ENCODE measurements at places on chromosomes 12 and 14.

DNA sequence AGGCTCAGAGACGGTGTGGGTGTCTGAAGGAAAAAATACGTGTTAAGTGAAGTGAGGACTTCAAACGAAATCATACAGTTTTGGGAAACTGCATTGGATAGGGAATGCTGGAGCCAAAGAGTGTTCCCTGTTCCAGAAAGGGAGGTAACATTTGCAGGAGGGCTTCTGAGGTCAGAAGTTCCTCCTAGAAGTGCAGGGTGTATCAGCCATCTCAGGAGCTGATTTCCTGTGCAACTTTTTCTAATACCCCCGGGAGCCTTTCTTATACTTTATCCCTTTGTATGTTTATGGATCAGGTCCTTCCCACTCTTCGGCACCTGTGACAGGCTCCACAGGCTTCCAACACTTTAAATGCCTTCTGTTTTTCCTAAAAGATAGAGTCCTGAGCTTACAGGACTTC is 24.9 kb downstream of the ZNF664 start:
- no peak for DNase-seq

DNA sequence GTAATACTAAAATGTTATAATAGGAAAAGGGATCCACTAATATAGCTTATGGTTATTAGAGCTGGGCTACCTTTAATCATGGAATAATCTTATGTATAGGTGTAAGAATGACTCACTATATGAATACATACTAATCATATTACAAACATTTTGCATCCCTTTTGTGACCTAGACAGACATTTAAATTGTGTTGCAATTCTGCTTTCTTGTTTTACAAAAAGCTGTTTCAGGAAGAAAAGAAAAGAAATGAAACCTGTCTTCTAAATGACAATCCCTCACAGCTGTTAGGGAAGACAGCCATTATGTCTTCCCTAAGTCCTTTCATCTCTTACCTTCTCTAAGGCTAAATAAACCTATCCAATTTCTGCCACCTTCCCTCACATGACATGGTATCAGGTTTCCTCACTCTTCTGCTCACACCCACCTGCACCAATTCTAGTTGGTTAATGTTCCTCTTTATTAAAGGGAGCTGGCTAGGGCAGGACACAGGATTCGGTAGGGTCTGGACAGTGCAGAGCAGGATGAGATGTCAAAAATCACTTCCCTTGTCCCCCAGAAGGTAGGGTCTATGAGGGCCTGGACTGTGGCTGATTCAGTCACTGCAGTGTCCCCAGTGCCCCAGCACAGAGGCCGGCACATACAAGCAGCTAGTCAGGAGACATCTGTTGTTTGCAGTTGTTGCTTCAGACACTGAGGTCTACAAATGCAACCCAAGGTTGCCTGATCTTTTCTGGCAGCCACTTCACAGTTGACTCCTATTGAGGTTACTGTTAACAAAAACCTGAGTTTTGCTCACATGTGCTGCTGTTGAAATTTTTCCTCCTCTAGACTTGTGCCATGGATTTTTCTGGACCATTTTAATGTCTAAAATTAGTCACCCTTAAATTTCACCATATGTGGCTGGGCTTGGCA is 3.7 kb downstream of the DHRS7 start:
- peak; percentile 64 for DNase-seq

DNA sequence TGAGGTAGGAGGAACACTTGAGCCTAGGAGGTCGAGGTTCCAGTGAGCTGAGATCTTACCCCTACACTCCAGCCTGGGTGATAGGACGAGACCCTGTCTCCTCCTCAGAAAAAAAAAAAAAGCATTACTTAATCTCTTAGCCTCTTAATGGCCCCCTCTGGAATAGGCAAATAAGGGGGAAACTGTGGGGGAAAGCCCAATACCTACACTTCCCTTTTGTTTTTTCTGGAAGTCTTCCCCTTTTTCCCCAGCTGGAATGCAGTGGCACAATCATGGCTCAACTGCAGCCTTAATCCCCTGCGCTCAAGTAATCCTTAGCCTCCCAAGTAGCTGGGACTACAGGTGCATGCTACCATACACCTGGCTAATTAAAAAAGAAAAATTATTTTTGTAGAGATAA is 32.2 kb downstream of the RCOR1 start:
- DNase-seq = no peak

- DNase-seq = no peak
These were observed 7.2 kb upstream of the LGALS3 start for GRCh38 chr14:55121628-55122439.

DNA sequence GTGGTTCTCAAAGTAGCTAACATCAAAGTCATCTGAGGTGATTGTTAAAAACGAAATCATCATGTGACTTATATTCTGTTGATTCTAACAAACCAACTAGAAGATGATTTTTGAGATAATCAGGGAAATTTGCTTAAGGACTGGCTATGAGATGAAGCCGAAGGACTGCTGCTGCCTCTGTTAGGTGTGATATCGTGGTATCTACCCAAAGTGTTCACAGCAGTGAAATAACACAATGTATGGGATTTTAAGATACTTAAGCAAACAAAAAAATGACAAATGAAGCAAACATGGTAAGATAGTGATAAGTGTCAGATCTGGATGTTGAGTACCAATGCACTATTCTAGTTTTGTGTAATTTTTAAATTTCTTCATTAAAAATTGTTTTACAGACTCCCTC is 59.1 kb downstream of the GXYLT1 start:
- no peak for DNase-seq

- no peak for DNase-seq
These were observed 9.2 kb downstream of the NOS1 start for GRCh38 chr12:117352206-117352605.

DNA sequence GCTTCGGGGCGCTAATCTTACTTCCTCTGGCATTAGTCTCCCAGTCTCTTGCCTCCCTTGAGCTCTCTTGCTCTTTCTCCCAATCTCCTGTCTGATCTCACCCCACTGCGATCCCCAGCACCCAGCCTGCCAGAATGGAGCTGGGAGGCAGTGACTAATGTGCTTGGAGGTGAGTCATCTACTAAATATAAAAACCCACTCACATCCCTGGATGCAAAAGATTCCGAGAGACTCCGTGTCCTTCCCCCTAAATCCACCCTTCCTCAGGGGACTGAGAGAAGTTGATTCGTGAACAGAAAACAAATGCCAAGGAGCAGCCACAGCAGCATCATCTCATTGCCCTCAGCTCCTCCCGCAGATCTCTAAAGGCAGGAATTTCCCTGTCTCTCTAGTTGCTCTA is 45.7 kb upstream of the KCNA5 start:
- DNase-seq = peak; percentile 94

DNA sequence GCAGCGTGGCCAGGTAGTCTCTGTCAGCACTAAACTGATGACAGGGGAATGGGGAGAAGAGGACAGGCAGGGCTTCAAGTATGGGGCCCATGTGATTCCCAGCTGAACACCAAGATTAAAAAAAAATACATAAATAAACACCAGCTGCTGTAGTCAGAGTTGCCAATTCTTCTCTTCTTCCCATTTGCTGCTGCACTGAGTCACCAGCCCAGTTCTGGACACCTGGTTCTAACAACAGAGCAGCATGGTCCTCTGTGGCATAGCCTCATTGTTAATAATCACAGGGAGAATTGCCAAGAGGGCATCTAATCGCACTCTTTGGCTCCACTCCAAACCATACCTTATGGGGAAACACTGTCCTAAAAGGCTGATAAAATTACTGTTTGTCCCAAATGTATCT is 15.1 kb downstream of the PPM1H start:
- DNase-seq = peak; percentile 32
